B cell (primary cell): ENCODE measurements at places on chromosomes 7 and 10.

GRCh38 chr7:34240417-34240816 lies 335.1 kb downstream of the BMPER start:
- no peak for DNase-seq

DNA sequence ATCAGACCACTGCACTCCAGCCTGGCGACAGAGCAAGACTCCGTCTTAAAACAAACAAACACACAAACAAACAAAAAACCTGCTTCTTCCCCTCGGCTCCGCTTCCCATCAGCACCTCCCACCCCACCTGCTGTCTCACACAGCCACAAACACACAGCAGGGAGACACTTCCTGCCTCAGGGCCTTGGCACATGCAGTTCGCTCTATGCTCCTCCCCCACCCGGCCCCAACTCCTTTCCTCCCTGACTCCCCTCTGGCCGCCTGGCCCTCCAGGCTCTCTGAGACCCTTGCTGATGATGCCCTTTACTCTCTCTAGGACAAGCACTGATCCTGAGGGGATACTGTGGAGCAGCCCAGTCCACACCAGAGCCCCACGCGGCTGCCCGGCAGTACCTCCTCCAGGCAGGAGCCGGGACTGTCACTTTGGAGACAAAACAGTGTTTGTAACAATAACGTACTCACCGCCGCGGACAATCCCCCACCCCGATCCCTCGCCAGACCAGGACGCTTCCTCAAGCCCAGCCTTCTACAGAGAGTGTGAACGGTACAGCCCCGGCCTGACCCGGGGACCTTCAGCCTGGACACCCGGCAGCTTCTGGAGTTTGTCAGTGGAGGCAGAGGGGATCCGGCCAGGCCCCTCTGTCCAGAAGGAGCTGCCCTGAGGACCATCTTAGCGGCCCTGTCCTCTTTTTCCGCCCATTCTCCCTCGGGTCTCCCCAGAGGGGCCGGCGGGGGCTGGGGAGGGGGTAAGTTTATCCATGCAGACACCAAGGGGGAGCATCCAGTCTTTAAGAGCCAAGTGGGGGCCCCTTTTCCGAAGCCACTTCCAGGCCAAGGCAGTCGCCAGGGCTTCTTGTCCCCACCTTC lies 50.0 kb upstream of the GTF2IRD1 start:
- DNase-seq: no peak

DNA sequence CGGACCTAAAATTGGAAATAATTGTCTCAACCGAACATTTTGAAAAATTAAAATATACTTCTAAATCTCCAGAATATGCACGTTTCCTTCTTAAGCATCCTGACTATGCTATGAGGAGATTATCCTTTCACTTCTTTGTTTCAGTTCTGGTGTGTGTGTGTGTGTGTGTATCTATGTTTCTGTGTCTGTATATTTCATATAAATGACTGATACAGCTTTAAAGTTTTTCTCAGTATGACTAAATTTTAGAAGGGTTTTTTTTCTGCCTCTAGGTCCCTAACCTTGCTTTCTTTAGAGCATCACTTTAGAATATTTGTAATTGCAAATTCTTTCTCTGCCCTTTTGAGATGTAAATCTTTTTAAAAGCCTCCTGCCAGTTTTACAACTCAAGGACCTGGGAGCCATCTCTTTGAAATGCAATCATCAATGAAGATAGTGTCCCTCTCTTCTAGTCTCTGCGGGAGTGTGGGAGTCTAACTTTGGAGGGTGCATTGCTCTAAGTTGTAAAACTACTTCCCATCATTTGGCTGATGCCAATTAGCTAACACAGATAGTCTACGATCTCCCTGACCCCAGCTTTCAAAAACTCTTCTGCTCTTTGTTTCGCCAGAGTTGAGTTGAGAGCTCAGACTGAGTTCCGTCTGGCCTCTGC lies 782.0 kb upstream of the ZWINT start:
- no peak for DNase-seq

GRCh38 chr10:13815756-13816155 lies 229.0 kb downstream of the PRPF18 start:
- DNase-seq: no peak

DNA sequence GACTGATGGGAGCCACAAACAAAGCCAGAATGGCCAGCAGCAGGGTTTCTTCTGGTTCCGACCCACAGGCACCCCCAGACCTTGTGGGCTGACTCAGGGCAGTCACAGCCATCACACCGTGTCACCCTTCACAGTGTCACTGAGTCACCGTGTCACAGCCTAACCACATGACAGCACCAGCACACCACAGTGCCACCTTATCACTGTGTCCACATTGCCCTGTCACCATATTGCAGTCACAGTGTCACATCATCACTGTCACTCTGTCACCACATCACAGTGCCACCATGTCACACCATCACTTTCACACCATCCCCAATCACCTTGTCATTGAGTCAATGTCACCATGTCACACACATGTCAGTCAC lies 77.0 kb downstream of the OAT start:
- DNase-seq: no peak

DNA sequence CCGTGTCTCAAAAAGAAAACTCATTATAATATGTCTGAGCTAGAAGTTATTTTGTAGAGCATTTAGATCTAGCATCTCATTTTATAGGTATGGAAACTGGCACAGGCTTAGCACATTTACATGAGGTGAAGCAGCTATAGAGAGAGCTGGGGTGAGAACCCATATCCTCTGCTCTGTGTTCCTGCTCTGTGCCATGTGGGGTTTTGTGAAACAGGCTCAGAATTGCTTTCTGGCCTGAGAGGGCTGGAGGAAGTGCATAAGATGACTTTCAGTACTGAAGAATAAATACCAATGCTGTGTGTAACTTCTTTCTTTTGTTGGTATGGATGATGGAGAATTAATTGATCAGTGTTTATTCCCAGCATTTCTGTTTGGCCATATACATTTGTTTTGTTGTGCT lies 159.1 kb downstream of the LRRC4 start:
- DNase-seq: no peak

DNA sequence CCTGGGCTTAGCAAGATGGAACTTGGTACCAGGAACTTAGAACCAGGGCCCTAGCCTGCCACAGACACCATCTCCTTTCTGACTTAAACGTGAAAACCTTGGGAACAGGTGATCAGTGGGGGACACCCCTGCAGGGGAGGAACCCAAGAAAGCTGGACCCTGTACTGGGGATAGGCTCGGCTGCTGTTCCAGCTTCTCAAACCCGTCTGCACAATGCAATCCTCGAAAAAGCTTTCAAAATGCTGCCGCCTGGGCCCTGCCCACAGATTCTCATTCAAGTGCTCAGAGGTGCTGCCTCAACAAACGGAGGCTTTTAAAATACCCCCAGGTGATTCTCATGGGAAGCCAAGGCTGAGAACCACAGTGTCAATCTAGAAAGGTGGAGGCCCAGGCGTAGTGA lies 169.7 kb downstream of the ARHGAP21 start:
- no peak for DNase-seq

- DNase-seq: no peak
Observed at GRCh38 chr10:4354382-4354812, 471.6 kb upstream of the AKR1E2 start.

GRCh38 chr10:122073508-122073907 lies 84.5 kb downstream of the TACC2 start:
- no peak for DNase-seq

- no peak for DNase-seq
Observed at GRCh38 chr10:2782950-2783349, 284.4 kb upstream of the PFKP start.

- no peak for DNase-seq
Observed at GRCh38 chr7:158447506-158448171, 140.0 kb downstream of the PTPRN2 start.

DNA sequence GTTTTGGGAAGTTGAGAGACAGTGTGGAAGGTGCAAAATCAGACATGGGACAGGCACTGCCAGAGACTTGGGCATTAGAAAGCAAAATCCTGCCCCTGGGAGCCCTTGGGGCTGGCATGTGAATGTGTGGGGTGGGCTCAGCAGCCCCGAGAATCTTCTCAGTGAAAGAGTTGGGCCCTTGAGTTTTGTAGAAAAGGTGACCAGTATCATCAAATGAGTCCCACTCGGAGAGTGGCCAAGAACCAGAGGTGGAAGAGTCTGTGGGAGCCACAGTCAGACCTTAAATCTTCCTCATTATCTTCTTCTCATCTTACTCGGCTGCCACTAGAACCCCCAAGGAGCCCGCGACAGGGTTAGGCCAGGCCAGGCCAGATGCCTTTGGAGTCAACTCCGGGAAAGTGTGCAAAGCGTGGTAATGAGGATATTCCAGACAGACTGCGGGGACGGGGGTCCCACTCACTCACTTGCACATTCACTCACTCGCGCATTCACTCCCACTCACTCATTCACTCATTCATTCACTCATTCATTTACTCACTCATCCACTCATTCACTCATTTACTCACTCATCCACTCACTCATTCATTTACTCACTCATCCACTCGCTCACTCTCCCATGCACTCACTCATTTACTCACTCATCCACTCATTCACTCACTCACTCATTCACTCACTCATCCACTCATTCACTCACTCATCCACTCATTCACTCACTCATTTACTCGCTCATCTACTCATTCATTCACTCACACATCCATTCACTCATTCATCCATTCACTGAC lies 74.9 kb downstream of the CARD11 start:
- no peak for DNase-seq

DNA sequence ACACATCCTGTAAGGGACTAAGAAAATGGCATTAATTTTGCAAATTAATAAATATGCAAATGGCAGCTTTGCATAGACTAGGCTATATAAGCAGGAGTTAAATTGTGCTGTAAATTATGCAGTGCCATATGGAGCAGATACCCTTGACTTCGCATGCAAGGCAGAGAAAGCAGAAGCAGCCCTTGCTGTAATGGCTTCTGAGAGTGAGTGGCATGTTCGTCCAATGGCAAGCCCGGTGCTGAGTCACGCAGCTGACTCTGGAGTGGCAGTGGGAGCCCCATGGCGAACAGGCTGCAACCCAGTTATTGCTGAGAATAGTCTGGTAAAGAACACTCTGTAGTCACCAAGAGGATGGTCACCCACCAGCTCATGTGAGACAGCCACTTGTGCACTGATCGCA lies 1186.5 kb downstream of the TYW1 start:
- no peak for DNase-seq

DNA sequence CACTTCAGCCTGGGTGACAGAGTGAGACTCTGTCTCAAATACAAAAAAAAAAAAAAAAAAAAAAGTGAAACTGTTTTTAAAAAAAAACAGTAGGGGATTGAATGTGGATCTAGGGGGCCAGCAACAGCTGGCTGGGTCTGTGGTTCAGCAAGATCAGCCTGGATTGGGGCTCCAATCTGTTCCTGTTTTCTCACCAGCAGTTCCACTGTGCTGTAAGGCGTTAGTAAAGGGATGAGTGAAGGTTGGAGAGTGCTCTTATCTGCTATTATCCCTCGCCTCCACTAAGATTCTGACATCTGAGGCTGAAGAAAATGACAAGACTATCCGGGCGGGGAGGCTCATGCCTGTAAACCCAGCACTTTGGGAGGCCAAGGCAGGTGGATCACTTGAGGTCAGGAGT lies 41.6 kb upstream of the GTF2IRD1 start:
- DNase-seq: no peak

GRCh38 chr10:132275426-132276178 lies 32.1 kb downstream of the STK32C start:
- DNase-seq: no peak

GRCh38 chr7:114943953-114944744 lies 22.3 kb downstream of the MDFIC start:
- no peak for DNase-seq

- DNase-seq: no peak
Observed at GRCh38 chr7:21185653-21186265, 242.1 kb upstream of the SP4 start.

GRCh38 chr10:29386342-29386999 lies 97.6 kb downstream of the LYZL1 start:
- peak; percentile 40 for DNase-seq

- DNase-seq: no peak
Observed at GRCh38 chr7:94856643-94857042, 50.8 kb upstream of the PPP1R9A start.

GRCh38 chr10:21724020-21724589 lies 190.1 kb downstream of the MLLT10 start:
- DNase-seq: no peak

DNA sequence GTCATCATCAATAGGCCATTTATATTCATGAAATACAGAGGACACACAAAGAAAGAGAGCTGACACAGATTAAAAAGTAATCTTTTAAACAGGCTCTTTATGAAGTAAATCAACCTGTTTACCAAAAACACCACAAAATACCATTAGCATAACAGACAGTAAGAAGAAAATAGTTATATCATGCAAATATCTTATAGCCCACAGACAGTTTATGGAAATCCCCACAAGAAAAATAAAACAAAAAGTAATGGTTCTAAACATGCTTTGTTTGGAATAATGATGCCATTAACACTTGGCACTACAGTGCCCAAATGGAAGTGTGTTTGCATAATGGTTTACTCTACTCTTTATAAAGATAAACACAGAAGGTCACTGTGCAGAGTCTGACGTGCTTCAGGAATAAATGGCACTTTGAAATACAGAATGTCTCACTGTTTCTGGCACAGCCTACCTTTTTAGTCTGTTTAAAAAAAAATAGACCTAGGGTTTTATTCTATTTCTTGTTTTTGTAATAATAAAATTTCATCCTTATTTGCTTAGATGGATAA lies 30.1 kb downstream of the SEMA3D start:
- DNase-seq: no peak
